ENCODE measurements at places on chromosomes 5 and 9.

DNA sequence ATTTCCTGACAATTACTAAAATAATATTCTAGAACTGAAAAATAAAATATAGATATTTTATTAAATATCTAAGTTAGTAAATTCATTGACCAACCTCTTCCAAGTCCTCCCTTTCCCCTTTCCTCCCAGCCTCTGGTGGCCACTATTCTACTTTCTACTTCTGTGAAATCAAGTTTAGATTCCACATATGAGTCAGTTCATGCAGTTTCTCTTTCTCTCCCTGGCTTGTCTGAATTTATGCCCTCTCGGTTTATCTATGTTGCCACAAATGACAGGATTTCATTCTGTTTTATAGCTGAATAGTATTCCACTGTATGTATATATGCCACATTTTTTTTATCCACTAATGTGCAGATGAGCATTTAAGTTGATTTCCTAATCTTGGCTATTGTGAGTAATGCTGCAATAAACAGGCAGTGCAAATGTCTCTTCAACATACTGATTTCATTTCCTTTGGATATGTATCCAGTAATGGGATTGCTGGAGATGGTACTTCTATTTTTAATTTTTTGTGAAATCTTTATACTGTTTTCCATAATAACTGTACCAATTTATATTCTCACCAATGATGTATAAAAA, 52.3 kb downstream of the WDR36 start:
- no peak for DNase-seq

GRCh38 chr9:82148901-82149461, 160.4 kb downstream of the SPATA31D1 start:
- no peak for DNase-seq

- peak; percentile 69 for DNase-seq
Observed at GRCh38 chr9:77495834-77496671, 152.1 kb downstream of the GNA14 start.

- no peak for DNase-seq
Observed at GRCh38 chr5:132895719-132896305, 22.3 kb downstream of the LEAP2 start.

- DNase-seq, result no peak
Observed at GRCh38 chr9:12790001-12790400, 15.2 kb downstream of the LURAP1L start.

DNA sequence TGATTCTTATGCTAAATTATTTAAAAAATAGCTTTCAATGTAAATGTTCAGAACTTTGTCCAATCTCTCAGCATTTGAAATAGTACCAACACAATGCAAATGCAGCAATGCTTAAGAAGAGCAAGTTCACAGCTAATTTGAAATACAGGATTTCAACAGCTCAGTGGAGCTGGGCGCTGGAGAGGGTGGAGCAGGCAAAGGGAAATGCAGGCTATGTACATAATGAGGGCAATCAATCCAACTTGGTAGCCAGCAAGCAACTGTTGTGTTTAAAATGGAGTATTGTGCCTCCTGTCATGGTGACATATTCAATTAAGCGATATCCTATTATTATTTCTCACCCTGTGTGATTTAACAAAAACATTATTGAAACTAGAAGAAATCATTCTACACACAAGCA, 568.8 kb downstream of the PSAT1 start:
- no peak for DNase-seq

DNA sequence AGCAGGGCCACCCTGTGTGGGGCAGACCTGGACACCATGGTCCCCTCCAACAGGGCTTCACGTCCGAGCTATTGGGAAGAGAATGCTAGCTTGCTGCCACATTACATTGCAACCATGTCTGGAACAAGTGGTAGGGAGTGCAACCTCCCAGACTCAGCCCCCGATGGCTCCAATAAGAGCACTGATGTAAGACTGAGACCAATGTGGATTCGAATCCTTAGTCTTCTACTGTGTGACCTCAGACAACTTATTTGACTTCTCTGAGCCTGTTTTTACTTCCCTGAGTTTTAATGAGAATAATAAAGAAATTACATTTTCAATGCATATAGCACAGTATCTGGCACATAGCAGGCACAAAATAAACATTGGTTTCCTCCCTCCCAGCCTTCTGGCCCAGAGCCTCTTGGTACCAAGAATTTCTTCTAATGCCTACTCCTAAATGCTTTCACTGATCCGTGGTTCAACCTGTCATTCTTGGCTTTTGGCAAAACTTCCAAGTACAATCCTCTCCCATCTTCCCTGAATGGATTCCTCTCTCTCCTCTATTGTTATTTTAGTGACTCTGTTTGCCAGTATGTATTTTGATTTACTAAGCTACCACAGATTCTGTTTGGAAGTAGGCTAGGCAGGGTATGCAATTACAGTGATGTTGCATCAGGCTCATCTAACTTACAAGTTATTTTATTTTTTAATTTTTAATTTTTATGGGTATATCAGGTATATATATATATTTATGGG, 34.6 kb upstream of the COL15A1 start:
- peak; percentile 67 for DNase-seq

GRCh38 chr9:84325347-84325973, 15.1 kb downstream of the SLC28A3 start:
- DNase-seq, result no peak

All from SJSA1 (cell line).